ENCODE measurements at places on chromosomes 1 and 21.
A peak's percentile ranks its signal among the peaks of the same experiment; 100 is the strongest.

DNA sequence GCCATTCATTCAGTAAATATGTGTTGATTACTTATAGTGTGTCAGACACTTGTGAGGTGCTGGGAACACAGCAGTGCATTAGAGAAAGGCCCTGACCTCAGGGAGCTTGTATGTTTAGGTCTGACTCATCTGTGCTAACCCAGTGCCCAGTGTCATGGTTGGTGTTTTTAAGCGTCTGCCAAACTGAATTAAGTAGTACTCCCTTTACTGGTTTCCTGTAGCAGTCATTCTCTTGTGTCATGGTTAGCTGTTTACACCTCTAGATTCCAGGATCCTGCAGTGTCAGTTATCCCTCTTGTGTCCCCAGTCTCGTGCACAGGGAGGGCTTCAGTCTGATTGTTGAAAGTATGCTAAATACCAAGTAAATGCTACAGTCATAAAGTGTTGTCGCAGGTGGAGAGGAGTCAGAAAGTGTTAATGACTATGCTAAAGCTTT lies 14.2 kb downstream of the UCK2 start:
- peaks cover 20% of the 10 kb centered on the region for H3K36me3 ChIP-seq
- H3K27ac ChIP-seq: peak overlapping the region; percentile 26
- H3K27me3 ChIP-seq: no peaks in the 10 kb centered on the region

GRCh38 chr21:44899768-44900558 lies 20.7 kb downstream of the ITGB2 start:
- DNase-seq: no peak
- H3K27ac ChIP-seq: peak overlapping the region; percentile 75
- no peaks in the 10 kb centered on the region for H3K27me3 ChIP-seq
- no peak overlapping the region for H3K4me3 ChIP-seq

- H3K27ac ChIP-seq: no peak overlapping the region
- no peaks in the 10 kb centered on the region for H3K27me3 ChIP-seq
- H3K36me3 ChIP-seq: peaks cover 20% of the 10 kb centered on the region
- H3K4me1 ChIP-seq: no peaks in the 10 kb centered on the region
- no peak overlapping the region for H3K4me3 ChIP-seq
Observed at GRCh38 chr1:47371016-47371517, 37.5 kb downstream of the CMPK1 start.

DNA sequence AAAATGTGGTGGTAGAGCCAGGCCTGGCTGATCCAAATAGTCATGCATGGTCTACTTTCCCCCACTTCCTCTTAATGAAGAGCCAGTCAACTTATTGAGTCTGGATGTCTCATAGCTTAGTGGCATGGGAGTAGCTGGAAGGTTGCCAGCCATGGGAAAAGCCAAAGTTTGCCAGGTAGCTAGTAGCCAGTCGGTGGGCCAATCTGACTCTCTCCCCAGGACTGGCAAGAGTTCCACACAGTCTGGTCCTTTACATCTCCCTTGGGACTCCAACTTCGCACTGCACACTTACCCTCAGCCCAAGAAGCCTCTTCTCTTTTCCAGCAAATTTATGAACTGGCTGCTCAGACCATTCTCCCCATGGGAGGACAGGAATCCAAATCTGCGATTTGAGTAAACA lies 8.3 kb downstream of the WARS2 start:
- DNase-seq: no peak
- H3K36me3 ChIP-seq: peaks cover 32% of the 10 kb centered on the region
- peaks cover 12% of the 10 kb centered on the region for H3K4me1 ChIP-seq
- H3K27me3 ChIP-seq: no peaks in the 10 kb centered on the region

DNA sequence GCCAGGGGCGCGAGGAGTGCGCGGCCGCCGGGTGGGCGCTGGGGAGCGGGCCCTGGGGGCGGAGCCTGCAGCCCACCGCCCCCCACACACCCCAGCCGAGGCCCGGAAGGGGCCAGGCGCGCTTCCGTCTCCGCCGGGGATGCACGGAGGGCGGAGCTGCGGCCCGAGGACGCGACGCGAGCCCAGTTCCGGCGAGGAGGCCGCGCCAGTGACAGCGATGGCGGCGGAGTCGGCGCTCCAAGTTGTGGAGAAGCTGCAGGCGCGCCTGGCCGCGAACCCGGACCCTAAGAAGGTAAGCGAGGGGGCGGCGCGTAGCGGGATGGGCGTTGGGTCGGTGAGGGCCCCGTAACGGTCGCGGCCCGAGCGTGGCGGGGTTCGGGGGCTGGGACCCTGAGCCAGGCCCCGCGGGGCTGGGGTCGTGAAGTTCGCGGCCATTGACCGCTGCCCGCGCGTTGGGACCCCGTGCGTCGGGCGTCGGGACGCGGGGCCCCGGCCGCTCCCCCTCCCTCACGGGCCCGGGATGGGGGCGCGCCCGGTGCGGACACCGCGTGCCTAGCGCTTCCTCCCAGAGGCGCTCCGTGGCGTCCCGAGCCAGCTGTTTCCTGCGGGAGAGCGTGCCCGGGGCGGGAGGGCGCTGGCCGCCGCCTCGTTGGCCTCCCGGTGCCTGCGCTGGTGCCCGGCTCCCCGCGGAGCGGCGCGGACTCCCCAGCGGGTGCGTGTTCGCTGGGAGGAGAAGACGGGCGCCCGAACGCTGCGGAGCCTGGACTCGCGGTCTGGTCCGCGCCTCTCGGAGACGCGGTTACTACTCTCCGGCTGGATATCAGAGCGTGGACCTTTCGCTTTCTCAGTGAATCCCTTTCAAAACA lies at the start of gene ELOA:
ELOA (plus strand) TSS at position 185 of the 866 bp plus-strand sequence; CDS start at position 218, 33 bp downstream.
- H3K27me3 ChIP-seq: no peaks in the 10 kb centered on the region
- H3K27ac ChIP-seq: peak within 1 kb of the TSS; percentile 98
- peak within 1 kb of the TSS; percentile 92 for H3K4me3 ChIP-seq
- peaks cover 17% of the 10 kb centered on the region for H3K36me3 ChIP-seq
- peak; percentile 71 for DNase-seq

GRCh38 chr1:183515002-183515689 lies 42.8 kb downstream of the SMG7 start:
- no peaks in the 10 kb centered on the region for H3K27me3 ChIP-seq
- H3K27ac ChIP-seq: no peak overlapping the region
- peaks cover 6% of the 10 kb centered on the region for H3K36me3 ChIP-seq
